ENCODE measurements at places on chromosomes 6 and 20.

DNA sequence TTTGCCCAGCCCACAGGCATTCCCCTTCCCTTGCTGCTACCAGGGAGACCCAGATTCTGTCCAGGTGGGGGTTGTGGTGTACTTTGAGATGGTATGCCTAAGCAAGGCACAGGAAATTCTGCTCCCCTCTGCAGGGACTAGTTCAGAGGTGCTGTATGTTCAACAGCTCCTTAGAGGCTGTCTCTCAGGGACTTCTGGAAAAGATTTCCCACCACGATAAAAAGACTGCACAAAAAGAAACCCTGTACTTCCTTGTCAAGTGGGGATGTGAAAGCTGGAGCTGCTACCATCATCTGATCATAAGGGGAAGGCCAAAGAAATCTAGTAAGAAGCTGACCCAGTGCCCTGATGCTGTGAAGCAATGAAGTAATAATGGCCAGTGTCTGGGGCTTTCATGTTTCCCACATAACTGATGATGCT is 51.5 kb upstream of the SMIM29 start:
- no peak for DNase-seq

GRCh38 chr20:17357238-17357637 is 130.4 kb downstream of the PCSK2 start:
- DNase-seq = no peak

GRCh38 chr6:13478525-13478966 is 8.9 kb downstream of the GFOD1 start:
- DNase-seq = no peak

DNA sequence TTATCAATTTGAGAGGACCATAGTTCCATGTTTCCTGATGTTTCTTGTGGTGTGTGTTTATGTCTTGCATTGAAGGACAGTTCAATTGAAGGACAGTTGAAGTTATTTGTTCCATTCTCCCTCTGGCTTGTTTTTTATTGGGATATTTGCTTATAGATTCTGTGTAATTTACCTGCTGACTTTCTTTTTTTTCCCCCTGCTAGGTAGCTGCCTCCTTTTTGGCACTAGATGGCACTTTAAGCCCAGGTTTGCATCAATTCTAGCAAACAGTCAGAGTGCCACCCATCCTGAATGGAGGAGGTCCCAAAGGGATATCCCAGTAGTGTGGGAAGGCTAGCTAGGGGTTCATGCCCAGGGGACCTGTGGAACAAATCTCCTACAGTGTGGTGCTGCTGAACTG is 78.1 kb downstream of the CFAP61 start:
- peak; percentile 45 for DNase-seq

GRCh38 chr20:7496394-7496991 is 443.8 kb downstream of the HAO1 start:
- DNase-seq = peak; percentile 21

DNA sequence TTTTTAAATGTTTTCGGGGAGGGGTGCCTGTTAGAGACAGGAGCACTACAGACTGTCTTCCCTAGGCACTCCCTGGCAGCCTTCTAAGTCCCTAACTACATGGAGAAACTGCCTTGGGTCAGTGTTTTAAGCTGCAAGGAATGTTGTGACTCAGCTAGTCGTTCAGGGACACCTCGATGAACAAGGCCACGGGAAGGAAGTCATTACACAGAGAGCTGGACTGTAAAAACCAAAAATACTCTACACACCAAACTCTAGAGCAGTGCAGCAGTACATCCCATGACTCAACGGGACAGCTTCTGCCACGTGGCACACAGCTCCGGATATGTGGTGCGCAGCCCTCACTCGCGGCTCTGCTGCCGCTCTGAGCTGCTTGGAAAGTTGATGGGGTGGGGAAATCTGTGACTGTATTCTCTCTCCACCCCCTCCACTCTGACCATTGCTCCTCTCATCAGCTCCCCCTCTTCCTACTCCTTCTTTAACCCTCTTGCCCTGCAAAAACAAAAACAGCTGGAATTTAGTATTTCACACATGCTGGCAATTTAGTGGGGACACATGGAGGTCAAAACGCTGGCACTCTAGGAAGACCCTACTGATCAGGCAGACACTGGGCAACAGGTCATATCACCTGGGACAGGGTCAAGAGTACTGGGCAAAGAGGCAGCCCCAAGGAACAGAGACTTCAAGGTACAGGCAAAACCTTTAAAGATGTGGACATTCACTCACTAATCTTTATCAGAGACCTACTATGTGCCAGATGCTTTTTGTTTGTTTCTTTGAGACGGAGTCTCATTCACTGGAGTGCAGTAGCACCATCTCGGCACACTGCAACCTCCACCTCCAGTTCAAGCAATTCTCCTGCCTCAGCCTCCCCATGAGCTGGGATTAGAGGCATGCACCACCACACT is 10.9 kb upstream of the LPIN3 start:
- peak; percentile 96 for DNase-seq

- DNase-seq = peak; percentile 77
Observed at GRCh38 chr6:52415917-52416628, 4.1 kb upstream of the EFHC1 start.

DNA sequence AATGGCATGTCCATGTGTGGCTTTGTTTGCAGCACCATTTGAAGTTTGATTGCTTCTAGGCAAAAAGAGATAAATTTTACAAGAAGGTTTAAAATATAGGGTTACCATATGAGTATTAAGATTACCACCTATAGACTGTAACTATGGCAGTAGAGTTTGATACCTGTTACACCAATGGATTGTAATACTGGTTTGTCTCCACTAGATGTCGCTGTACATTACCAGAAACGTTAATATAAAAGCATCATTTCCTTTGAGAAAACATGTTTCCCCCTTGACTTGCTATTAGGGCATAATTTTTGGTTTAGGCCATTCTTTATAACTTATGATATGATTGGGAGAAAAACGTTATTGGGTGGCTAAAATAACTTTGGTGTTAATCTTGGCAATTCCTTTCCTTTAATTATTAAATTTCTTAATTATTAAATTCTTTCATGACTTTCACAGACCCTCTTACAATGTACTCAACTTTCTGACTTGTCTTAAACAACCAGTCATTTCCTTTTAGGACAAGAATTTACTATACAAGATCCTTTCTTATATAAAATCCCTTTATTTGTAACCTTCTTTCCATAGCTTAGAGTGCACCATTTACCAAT is 42.8 kb downstream of the HLA-DPB1 start:
- peak; percentile 72 for DNase-seq

GRCh38 chr20:40006168-40006860 is 682.7 kb downstream of the MAFB start:
- DNase-seq = no peak

Data from dermis blood vessel endothelial cell (primary cell).